ENCODE measurements at places on chromosomes 2 and 18.

DNA sequence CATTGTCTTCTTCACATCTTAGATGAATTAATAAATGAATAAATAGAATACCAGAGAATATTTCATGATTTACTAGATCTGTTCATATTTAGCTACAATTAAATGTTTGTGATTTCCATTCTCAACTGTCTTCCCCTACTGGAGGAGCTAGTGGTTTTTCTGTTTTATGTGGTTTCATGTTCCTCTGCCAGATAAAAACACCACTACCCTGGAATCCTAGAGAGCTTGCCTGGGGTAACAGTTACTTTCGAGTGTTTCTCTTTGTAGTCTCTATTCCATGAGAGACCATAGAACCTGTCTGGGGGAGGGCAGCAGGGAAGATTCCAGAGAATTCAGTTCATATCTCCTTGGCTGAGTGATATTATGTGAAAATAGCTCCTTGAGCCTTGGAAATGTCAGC, 349.2 kb downstream of the INSIG2 start:
- no peak for DNase-seq

- DNase-seq: no peak
These were observed 571.0 kb downstream of the TSN start for GRCh38 chr2:122326471-122326870.

DNA sequence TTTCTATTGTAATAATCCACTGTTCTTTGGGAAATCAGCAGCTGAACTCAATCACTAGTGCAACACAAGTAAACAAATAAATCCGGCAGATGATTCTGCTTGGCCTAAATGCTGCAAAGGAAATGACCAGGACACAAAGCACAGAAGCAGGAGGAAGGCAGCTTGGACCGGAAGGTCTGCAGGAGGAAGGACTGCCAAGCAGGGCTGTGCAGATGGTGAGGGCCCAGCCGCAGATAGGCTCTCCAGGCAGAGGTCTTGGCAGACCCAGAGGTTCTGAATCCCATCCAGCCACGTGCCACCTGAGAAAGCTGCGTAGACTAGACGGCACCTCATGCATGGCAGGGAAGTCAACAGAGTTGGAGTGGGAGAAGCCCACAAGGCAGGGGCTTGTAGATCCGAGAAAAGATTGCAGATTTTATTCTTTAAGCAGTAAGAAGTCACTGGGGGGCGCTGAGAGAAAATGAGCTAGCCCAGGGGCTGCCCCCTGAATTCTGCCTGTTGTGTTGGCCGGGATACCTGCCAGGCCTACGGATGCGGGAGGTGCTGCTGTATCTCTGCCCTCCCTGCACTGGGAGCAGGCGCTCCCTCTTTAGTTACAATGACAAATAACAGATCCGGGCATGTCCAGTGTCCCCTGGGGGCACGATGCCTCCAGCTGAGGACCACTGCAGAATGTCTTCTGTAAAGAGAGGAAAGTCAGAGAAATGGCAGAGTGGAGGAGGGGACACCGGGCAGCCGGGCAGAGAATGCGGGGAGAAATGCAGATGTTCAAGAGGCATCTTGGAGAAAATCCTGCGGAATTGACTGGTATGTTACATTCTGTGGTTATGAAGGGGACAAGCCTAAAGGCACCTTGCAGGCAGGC, 153.5 kb downstream of the PXDN start:
- DNase-seq: peak; percentile 33

DNA sequence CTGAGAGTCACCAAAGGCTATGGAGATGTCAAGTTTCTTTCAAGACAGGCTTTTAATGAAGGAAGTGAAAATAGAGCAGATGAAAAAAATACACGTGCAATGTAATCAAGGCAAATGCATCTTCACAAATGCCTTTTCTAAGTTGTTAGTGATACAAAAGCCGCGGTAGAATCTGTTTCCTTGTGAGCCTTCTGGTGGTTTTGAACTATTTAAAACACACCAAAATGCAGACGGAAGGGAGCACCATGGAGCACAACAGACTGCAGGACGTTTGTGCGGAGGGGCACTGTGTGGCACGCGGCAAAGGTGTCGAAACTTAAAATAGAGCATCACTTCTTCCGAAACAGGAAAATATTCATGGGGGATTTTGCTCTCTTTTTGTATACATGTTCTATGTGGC, 65.0 kb upstream of the BOD1L2 start:
- DNase-seq: no peak

DNA sequence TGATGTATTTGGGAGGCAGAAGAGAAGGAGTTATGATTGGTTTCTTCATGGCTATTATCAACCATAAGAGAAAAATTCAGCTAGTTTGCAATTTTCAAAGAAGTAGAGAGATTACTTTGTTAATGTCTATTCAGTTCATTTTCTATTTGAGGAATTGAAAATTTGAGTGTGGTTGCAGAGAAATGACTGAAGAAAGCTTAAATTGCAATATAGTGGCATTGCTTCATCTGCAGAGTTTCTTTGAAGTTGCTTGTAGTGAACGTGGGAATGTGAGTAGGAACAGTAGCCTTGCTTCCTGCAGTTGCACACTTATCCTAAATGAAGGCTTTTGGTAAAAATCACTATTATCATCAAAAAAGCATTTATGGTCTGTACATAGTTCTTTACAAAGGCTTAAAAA, 14.7 kb upstream of the CYRIA start:
- no peak for DNase-seq

GRCh38 chr2:3913166-3913565, 209.8 kb downstream of the DCDC2C start:
- no peak for DNase-seq

GRCh38 chr2:203959672-203960071, 23.1 kb downstream of the ICOS start:
- no peak for DNase-seq

- peak; percentile 88 for DNase-seq
These were observed 727 bp downstream of the NCOA1 start for GRCh38 chr2:24491542-24492420.

GRCh38 chr2:83584672-83585071, 874.4 kb downstream of the SUCLG1 start:
- no peak for DNase-seq

DNA sequence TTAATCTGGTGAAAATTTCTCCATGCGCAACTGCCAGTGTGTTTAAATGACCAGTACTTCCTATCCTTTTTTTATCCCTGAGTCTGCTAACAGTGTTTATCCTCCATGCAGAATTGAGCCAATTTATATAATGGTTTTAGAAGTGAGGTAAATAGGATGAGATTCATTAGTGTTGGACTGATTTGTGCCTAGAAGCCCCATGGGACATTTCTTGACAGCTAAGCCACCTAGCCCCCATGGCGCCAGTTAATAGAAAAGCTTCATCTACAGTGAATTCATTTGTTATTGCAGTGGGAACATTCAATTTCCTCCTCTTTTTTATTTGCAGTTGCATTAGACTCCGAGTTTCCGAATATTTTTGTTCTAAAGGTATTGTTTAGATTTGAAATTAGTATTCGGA, 175.6 kb downstream of the ARL6IP6 start:
- DNase-seq: no peak

All from activated effector memory CD4-positive, alpha-beta T cell treated with anti-CD3 and anti-CD28 coated beads, Interleukin-2, amount 50 U/mL, for 16 hours (primary cell).